Mesenteric fat pad (tissue), 1 donor: ENCODE measurements at places on chromosomes 2 and 18. TPM values are rescaled to one million over a fixed set of nuclear protein-coding genes. Genes with fewer than 3 reads are reported as not detected.

DNA sequence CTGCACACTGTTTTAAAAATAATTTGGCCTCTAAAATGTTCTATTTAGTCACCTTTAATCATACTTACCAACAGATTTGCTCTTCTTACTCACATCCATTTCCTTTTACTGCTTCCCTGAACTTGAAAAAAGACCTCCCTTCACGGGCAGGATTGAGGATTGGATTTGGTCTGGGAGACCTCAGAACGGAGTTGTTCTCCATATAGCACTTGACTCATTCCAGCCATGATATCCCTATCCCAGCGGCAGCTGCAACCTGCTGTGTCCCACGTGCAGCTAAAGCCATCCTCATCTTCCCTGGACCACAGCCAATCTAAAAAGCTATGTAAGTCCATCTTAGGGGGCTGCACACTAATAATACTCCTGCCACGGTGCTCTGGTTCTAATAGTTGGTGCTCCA, 97.0 kb upstream of the PTPRM start:
- no peak for DNase-seq

DNA sequence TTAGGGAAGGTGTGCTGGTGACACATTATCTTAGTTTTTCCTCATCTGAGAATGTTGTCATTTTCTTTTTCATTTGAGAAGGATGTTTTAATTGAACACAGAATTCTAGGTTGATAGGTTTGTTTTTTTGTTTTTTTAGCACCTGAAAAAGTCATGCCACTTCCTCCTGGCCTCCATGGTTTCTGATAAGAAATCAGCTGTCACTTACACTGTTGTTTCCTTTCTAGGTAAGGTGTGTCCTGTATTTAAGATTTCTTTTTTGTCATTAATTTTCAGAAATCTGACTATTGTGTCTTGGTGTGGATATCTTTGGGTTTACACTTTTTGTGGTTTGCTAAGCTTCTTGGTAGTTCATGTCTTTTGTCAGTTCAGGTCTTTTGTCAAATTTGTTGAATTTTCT, 99.3 kb downstream of the ROCK1 start:
- no peak for DNase-seq

DNA sequence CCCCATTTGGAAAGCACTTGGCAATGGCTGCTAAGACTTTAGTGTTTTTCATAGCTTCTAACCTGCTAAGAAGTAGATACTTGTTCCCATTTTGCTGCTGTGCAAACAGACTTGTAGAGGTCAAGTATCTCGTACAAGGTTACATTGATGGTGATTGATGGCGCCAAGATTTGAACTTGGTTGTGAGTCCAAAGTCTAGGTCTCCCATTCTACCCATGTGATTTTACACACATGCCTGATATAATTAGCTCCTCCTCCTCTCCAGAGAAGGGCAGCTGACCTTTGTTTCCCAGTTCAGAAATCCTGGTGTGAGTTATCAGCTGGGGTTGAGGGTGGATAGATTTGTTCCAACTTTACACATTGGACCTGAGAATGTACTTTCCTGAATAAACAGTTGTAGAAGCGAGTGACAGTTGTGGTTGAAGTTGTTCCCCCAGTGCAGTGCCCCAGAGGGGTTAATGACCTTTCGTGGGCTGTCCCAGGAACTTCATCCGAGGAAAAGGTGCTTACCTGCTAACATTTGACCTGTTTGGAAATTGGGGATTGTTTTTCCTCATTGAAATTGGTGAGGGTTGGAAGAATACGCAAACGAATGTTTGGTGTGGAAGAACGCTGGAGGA, 10.4 kb downstream of the TCF7L1 start:
- DNase-seq: no peak

DNA sequence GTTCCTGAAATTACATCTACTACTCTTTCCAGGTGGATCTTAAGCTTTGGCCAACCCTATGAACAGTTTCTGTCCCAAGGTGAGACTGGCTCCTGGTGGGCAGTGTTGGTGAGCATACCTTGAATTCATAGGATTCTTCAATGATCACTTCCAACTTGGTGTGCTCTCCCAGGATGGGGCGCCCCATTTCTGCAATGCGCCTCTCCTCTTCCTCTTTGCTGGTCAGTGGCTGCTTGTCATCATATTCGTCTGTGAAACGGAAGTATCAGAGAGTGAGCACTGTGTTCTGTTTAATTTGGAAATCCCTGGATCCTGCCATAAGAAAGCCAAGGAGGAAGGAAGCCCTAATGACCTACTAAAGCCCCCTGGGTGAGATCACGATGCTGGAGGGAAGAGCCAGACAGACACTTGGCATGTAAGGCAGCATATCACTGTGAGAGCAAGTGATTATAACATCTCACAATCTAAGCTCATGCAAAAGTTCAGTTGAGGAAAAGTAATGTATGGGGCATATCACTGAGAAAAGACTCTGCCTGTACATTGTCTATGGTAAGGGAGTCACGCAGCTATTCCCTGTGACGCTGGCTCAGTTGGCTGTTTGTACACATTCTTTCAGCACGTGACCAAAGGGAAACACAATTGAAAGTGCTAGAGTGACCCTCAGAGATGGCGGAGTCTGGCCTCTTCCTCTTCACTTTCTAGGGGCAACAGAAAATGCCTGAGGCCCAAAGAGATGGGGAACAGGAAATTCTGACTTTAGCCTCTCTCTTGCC, 287.0 kb downstream of the SLC8A1 start:
- no peak for DNase-seq

The C2orf78 gene
- total RNA-seq: not detected

- no peak for DNase-seq
Observed at GRCh38 chr2:11527001-11527400, 6.8 kb upstream of the GREB1 start.

GRCh38 chr18:13175266-13175665, 43.3 kb upstream of the LDLRAD4 start:
- no peak for DNase-seq

The FASTKD1 gene
- 17.5 TPM for total RNA-seq

The MC5R gene
- not detected for total RNA-seq

DNA sequence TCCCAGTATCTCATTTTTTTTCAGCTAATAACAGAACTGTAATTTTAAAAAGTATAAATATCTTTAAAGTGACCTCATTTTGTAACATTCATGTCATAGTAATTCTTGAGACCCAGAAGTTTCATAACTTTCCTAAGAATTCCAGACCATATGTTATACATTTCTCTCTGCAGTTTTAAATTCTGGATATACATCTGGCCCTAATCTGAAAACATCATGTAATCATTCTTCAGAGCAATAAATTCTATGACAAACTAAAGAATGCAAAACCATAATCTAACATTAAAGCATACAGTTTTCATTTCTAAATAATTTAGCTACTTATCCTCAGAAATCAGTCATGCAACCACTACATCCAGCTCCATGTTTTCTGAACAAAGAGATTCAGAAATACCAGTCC, 198.3 kb upstream of the SLC35G4 start:
- no peak for DNase-seq

The CD8A gene
- 2.8 TPM for total RNA-seq

The ECEL1 gene
- total RNA-seq: 0.35 TPM

DNA sequence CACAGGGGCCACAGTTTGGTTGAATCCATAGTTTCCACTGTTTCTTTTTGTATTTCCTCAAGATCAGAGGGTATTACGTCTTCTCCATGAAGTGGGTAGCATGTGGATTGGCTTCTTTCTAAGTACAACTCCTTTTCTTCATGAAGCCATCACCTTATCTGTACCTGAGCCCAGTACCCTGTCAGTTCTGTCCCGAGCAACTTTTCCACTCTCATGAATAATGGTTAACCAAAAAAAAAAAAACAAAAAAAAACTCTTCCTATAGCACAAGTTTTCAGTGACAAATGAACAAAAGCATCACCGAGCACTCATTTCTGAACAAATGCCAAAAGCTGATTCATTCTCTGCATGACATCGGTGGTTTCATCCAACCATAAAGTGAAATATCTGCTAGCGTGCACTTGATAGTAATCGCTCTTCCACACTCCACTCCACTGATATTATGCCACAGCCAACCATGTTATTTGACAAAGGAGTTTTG, 53.0 kb upstream of the CCDC150 start:
- no peak for DNase-seq

The DYNAP gene
- not detected for total RNA-seq

GRCh38 chr18:14943967-14944636, 196.1 kb downstream of the ANKRD30B start:
- peak; percentile 84 for DNase-seq

The BCS1L gene
- 20.9 TPM for total RNA-seq

DNA sequence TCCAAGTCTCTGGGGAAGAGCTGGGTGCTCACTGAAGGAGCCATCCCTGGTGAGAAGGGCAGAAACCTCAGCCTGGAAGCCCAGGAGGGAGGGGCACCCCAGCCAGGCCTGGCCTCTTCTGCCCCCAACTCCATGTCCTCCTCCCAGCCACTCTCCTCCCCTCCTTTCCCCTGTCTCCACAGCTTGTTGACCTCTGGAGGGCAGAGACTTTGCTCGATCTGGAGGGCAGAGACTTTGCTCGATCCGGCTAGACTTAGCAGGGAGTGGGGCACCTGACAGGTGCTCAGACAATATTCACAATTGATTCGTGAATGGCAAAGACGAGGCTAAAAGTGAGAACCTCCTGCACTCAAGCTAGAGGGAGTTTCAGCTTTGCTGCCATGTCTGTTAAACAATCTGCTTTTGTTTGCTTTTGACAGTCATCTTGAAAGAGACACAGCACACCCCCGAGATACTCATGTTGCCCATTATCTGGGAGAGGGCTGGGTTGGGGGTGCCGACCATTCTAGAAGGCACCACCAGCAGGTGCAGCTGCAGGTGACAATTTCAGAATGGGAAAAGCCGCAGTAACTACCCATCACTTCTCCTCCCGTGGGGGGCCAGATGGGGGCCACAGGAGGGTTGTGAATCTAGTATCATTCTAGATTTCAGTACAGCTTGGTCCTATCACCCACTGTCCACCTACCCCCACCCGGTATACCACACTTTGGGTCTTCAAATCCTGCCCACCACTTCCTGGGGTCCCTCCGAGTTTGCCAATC, 54.8 kb downstream of the DNMT3A start:
- DNase-seq: no peak

GRCh38 chr2:113058998-113059960, at the start of gene IL36RN:
Gene IL36RN (plus strand): TSS chr2:113059198. CDS start chr2:113059439, 241 bp downstream.
- DNase-seq: no peak

DNA sequence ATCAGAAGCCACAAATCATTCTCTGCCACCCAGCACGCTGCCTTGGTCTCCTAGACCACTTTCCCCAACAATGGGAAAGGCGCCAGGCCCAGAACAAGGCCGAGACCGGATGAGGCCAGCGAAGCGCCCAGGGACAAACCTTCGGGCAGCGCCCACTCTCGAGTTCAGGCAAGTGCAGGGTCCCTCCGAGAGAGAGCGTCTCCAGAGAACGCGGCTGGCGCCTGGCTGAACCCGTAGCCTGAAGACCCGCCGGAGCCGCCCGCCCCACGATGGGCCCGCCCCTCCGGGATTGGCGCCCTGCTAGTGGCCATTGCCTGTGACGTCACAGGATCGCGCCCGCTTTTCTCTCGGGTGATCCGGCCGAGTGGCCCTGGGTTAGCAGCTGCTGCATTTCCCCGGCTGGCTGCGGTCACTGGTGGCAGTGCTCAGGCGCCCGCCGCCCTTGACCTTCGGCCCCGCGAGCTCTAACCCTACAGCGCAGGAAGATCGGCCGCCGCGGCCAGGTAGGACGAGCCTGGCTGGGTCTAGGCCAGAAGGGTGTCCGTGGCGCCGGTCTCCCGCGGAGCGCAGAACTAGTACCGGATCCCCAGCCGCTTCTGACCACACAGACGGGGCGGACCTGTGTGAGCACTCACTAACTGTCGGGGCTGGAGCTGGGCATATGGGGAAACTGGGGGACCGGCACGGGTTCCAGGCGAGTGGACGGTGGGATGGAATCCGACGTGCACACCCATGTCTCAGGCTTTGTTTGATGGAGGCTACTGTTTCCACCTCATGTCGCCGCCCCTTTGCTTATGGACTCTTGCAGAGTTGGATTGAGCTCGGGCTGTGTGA, at the start of gene FAHD2A:
FAHD2A (plus strand) TSS at position 339 of the 834 bp plus-strand sequence. CDS start 2,851 bp downstream, outside the sequence.
- DNase-seq: peak; percentile 99

- DNase-seq: peak; percentile 82
Observed at GRCh38 chr2:112690853-112691401, 29.9 kb upstream of the NT5DC4 start.

DNA sequence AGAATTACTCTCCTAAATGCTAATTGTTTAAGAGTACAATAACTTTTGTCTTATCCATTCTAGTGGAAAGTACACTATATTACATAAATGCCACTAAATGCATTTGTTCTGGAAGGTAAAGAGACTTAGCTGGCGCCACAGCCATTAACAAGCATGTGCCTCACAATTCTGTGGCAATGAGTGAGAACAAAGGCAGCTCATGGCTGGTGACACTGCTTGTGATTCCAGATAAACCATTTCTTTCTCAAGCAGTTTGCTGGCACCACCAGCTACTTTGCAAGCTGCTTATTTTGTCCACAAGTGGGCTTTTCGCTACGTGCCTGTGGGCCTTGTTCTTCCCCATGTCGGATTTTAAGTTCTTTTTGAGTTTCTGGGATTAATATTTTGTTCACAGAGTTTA, 147.6 kb upstream of the SMAD7 start:
- no peak for DNase-seq

GRCh38 chr2:148675708-148676107, 31.2 kb downstream of the EPC2 start:
- no peak for DNase-seq
